Upper lobe of right lung (tissue), 1 donor: ENCODE measurements at places on chromosomes 6 and 20.

GRCh38 chr6:121497970-121498375 lies 62.5 kb downstream of the GJA1 start:
- DNase-seq = no peak

DNA sequence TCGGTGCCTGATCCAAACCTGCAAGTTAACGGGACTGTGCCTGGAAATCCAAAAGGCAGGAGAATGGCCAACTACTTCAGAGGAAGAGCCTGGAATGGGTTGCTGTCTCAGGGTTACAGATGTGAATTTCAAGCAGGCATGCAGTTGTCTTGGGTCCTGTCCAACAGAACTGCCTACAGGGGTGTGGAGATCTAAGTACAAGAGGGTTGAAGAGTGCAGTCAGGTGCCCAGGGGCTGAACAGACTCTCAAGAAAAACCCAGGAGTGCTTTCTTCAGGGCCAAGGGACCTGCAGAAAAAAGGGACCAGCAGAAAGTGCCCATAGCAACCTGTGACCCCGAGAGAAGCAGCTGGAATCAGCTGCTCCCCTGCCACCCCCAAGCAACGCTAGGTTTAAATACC lies 71.0 kb downstream of the PREP start:
- DNase-seq = no peak

DNA sequence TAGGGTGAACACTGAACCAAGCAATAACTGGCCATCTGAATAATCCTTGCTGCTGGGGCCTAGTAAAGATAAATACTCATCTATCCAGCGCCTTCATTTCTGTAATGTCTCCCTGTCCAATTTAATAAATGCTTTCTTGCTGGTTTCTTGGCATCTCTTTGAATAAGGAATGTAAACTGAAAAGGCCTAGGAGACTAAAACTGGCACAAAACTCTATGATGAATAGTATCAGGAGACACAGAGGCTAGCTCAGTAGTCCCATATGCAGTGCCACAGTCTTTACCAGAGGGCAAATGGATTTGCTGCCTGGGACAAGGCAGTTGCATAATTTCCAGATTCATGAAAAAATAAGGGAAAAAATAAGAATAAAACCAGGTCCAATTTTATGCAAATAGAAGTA lies 324.4 kb downstream of the CENPW start:
- no peak for DNase-seq

- no peak for DNase-seq
Observed at GRCh38 chr20:53834749-53835148, 235.6 kb downstream of the BCAS1 start.

DNA sequence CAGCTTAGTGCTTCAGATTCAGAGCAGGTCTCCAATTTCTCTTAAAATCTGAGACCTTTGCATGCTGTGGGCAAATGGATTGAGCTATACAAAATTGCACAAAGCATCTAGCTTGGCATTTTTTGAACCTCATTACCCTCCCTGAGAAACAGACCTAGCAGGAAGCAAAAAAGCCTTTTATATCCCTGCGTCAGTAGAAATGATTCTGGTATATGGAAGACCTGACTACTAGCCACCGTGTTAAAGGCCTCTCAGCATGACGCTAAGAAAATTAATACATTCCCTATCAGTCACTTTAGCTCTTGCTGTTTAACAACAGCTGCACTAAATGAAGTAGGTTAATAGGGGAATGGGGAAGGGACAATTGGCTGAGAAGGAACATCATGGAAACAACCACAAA lies 110.7 kb upstream of the SMLR1 start:
- no peak for DNase-seq

- no peak for DNase-seq
Observed at GRCh38 chr6:91646649-91647048, 1059.8 kb upstream of the MAP3K7 start.

- no peak for DNase-seq
Observed at GRCh38 chr20:33053291-33054106, at the start of gene BPIFB3. Gene BPIFB3 (plus strand): TSS chr20:33053903. CDS start chr20:33055436, 1,533 bp downstream.

DNA sequence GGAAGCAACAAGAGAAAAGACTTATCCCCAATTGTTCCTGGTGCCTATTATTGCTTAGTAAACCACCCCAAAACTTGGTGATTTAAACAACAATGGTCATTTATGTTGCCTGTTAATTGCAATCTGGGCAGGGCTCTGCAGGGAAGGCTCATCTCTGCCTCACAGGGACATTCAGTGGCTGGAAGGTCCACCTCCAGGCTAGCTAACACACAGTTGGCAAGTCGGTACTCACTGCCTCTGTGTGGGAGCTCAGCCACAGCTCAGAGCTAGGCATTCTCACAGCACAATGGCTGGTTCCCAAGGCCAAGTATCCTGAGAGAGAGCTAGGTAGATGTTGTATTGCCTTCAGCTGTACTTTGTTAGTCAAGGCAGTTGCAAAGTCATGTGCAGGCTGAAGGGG lies 18.5 kb upstream of the GMDS start:
- no peak for DNase-seq

DNA sequence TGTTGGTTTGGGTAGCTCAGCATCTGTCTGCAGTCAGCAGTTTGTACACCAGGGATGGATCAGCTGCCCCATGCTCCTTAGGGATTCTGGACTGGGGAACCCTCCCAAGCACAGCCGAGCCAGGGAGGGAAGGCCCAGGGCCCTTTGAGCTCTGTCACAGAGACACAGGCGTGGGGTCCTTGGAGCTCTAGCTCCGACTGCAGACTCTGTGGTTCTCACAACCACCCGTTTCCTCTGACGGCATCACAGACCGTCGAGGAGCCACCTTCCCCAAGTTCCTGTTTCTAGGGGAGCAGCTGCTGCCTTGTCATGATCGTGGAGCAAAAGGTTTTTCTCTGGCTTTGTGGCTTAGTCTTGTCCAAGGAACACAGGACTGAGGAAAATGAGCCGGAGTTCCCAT lies at the start of gene SLA2:
Gene SLA2 (minus strand): TSS at position 199 of the 400 bp plus-strand sequence. CDS start 4,861 bp downstream, outside the sequence.
- peak; percentile 66 for DNase-seq

- no peak for DNase-seq
Observed at GRCh38 chr20:51431321-51431720, 111.2 kb downstream of the NFATC2 start.

DNA sequence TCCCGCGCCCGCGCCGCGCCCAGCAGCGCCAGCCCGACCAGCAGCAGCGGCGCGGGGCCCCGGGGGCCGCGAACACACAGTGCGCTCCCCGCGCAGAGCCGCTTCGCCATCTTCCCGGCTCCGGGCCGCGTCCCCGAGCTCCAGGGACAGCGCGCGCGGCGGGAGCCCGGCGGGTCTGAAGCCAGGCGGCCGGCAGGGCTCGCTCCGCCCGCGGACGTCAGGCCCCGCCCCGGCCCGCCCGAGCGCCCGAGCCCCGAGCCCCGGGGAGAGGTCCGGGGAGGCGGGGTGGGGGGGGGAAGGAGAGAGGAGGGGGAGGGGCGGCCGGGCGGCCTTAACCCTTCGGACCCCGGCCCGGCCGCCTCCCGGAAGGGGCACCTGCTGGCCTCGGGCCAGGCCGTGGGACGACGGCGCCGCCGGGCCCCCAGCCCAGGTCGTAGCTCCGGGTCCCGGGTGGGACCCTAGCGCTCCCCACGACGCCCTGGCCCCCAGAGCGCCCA lies at the start of gene LAMA5:
Gene LAMA5 (minus strand): TSS at position 177 of the 497 bp plus-strand sequence. CDS start 67 bp downstream, at position 110.
- DNase-seq = peak; percentile 84

- DNase-seq = no peak
Observed at GRCh38 chr6:45830441-45831139, 185.1 kb downstream of the CLIC5 start.

DNA sequence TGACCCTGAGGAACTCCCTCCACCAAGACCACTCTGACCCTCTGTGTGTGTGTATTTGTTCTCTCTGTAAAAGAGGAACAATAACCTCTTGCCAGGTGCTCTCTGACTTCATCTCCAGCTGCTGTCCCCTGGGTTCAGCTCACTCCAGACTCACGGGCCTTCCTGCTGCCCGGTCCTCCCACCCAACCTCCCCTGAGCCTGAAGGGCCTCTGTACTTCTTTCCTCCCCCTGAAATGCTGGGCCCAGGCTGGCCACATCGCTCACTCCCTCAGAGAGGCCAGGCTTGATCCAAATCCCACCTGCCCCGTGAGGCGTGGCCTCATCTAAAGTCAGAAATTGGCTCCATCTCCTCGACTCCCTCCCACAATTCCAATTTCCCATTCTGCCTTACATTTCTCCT lies 202.4 kb downstream of the PRKN start:
- no peak for DNase-seq

DNA sequence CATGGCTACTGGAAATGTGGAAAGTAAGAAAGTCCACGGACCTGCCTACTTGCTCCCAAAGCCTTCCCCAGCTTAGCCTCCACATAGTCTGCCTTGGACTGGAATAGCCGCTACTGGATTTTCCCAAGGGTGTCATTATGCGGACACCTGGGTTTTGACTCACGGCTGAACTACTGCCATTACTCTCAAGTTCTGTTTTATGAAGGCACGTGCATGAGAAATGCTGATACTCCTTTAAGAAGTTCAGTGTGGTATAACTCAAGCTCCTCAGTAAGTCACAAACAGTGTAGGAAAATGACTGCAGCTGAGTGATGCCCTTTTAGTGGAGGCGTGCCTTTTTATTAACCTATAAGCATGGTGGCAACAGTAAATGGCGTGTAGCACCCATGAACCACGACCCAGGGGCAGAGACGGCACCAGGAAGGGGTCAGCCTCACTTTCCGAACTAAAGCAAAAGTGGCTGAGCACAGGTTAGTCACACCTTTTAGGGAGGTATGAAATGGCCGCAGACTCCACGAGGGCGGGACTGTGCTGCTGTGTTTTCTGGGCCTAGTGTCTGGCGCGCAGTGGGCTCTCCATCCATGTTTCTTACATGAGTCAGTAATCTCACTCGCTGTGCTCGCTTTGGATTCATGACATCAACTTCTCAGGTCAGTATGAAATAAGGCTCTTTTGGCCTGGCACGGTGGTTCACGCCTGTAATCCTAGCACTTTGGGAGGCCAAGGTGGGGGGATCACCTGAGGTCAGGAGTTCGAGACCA lies 23.9 kb downstream of the PSMG4 start:
- DNase-seq = peak; percentile 29

DNA sequence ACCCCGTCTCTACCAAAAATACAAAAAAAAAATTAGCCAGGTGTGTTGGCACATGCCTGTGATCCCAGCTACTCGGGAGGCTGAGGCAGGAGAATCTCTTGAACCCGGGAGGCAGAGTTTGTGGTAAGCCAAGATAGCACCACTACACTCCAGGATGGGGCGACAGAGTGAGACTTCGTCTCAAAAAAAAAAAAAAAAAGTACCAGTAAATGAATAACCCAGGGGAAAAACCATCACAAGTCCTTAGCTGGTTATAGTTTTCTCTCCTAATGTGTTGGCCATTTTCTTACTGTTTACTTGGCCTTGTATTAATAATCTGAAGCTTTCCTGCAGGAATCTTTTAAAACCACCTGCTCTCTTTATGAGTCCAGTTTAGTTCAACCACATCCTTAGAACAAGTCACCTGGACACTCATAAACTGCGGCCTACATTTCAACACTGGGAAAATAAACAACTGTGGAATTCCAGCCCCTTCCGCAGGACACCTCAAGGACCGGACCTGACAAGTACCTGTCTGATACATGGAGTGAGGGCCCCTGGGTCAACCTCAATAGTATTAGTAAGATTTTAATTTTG lies 102.6 kb downstream of the ATP9A start:
- no peak for DNase-seq

GRCh38 chr6:146903451-146903850 lies 300.8 kb upstream of the STXBP5 start:
- DNase-seq = no peak

GRCh38 chr6:84182001-84182400 lies 45.4 kb downstream of the CEP162 start:
- DNase-seq = no peak

DNA sequence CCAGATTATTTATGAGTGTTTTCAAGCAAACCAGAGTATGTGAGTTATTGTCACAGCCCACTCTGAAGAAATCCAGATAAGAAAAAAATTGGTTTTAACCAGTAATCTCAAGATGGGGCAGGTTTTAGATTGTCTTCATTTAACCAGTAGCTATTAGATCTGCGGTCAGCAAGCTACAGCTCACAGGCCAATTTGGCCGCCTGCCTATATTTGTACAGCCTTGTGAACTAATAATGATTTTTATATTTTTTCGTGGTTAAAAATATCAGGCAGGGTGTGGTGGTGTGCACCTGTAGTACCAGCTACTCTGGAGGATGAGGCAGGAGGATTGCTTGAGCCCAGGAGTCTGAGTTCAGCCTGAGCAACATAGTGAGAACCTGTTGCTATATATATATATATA lies 5.0 kb downstream of the FAM209B start:
- DNase-seq = no peak

GRCh38 chr6:34792605-34793500 lies 970 bp downstream of the BLTP3A start:
- DNase-seq = no peak

- no peak for DNase-seq
Observed at GRCh38 chr6:157879873-157880254, 56.8 kb downstream of the SNX9 start.

DNA sequence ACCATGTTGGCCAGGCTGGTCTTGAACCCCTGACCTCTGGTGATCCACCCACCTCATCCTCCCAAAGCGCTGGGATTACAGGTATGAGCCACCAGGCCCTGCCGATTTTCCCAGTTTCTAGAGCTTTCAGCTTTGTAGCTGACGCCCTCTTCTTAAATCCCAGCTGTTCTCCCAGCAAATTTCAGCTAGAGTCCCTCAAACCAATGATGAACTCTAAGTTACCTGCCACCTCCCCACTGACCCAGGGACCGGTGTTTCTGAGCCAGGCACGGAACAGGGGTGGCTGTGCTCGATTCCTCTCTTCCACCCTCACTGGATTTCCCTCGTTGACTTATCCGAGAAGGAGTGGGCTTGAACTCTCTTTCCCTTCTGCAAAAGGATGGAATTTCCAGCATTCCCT lies 39.1 kb downstream of the SUN5 start:
- peak; percentile 21 for DNase-seq

DNA sequence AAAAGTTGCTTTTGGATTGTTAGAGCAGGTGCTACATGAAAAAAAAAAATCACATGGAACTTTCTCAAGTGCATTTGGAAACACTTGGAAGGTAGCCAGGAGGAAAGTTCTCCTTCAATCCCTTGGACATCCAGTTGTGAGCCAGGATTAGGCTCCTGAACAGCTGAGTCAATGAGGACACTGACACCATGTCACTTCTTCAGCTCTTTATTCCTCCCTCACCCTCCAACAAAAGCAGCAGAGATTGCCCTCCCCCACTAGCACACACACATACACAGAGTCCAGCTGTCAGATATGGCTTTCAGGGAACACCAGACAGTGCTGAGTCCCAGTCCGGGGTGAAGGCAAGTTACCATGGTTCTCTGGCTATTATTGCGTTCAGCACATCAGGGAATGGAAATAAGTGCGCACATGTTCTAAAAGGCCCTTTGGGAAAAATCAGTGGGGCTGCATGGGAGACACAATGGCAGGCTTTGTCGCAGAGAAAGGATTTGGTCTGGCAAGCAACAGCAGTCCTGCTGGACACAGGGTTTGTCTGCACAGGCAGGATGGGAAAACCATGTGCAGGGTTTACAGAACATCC lies 124.7 kb upstream of the MARCKS start:
- DNase-seq = no peak

- peak; percentile 83 for DNase-seq
Observed at GRCh38 chr20:49484180-49485140, 2.0 kb upstream of the KCNB1 start.

- no peak for DNase-seq
Observed at GRCh38 chr6:66896415-66896814, 1189.4 kb upstream of the EYS start.

- DNase-seq = no peak
Observed at GRCh38 chr6:155182103-155182502, 81.7 kb upstream of the CLDN20 start.

- DNase-seq = no peak
Observed at GRCh38 chr20:46423882-46424482, 17.6 kb upstream of the ELMO2 start.
